SK-MEL-5 (cell line): ENCODE measurements at places on chromosomes 7 and 10. TPM values are rescaled to one million over a fixed set of nuclear protein-coding genes. Genes with fewer than 3 reads are reported as not detected.

GRCh38 chr7:30468791-30469190 is 9.8 kb downstream of the NOD1 start:
- DNase-seq = no peak

GRCh38 chr7:134051020-134051419 is 76.1 kb upstream of the LRGUK start:
- no peak for DNase-seq

DNA sequence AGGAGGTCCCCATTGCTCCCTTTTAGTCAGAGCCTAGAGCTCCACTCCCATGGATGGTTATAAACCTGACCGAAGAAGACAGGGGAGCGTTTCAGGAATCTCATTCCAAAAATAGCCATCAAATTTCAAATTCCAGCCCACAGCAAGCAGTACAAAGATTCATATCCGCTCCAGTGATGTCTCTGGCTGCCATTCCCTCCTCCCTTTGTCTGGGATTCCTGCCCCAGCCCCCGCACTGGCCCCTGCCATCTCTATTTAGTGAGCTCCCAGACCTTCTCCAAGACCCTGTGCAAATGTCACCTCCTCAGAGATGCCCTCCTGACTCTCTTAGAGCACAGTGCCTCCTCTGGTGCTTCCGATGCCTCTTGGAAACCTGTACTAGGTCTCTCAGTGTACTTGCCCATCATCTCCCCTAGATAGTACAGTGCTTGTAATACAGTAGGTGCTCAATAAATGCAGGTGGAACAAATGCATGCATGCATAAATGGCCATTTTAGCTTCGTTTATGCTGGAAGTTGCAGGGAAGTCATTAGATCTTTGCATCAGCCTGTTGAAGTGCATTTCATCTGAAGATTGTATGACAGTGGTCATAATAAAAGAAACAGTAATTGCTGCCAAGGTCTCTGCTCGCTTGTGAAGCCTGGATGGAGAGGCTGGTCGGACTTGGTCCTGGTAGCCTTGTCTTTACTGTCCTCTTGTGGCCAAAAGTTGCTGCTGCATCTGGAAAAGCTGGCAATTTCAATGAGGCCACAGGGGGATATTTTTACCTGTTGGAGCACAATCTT is 32.0 kb upstream of the HABP2 start:
- peak; percentile 77 for DNase-seq

DNA sequence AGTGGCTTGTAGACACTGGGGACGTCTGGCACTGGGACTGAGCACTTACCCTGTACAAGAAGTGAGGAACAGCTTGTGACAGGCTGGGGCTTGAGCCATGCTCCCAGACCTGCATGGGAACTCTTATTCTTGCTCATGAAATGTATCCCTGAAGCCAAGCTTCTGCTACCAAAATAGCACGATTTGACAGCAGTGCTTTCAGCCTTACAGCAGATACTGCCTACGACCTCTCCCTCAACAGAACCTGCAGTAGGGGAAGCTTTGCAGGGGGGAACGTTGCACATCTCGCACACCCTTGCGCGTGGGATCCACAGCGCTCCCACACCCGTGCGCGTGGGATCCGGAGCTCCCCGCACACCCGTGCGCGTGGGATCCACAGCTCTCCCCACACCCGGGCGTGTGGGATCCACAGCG is 88.0 kb downstream of the CREM start:
- DNase-seq = no peak

GRCh38 chr7:20241911-20242261 is 24.7 kb upstream of the MACC1 start:
- no peak for DNase-seq

- no peak for DNase-seq
Measured at GRCh38 chr10:94524146-94524545, 21.4 kb upstream of the HELLS start.

DNA sequence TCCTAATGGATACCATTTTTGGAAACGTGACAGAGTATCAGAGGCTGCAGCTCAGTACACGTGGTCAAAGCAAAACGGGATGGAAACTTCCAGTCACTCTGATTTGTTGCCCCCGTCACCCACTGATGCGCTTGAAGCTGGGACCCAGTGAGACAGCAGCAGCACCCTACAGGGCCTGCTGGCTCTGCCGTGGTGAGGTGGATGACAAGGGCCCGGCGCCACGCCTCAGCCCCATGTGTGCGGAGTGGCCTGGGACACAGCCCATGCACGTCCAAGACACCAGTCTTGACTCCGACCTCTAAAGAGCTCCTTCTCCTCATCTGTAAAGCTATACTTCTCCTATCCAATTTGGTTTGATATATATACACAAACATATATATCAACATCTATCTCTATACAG is 39.0 kb downstream of the CLEC2L start:
- DNase-seq = no peak

GRCh38 chr7:113120647-113121046 is 2.3 kb upstream of the SMIM30 start:
- DNase-seq = no peak

- DNase-seq = no peak
Measured at GRCh38 chr10:7551950-7552716, 114.6 kb downstream of the ITIH5 start.

GRCh38 chr7:110762546-110763225 is 328.2 kb upstream of the LRRN3 start:
- DNase-seq = no peak

- no peak for DNase-seq
Measured at GRCh38 chr7:69631131-69631530, 32.9 kb downstream of the AUTS2 start.

DNA sequence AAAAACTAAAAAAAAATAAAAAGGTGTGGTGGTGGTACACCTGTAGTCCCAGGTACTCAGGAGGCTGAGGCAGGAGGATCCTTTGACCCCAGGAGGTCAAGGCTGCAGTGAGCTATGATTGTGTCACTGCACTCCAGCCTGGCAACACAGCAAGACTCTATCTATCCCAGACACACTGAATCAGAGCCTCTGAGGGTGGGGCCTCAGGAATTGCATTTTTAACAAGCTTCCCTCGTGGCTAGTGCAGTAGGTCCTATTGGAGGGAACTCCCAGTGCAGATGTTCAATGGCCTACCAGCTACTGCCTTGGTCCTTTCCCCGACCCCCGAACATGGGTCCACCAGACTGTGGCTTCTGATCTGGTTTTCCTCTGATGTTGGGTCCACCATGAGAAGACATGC is 14.9 kb downstream of the STRA8 start:
- DNase-seq = no peak

GRCh38 chr7:151896486-151896885 is 19.6 kb upstream of the PRKAG2 start:
- DNase-seq = no peak

- DNase-seq = no peak
Measured at GRCh38 chr7:106367664-106368063, 82.9 kb upstream of the NAMPT start.

DNA sequence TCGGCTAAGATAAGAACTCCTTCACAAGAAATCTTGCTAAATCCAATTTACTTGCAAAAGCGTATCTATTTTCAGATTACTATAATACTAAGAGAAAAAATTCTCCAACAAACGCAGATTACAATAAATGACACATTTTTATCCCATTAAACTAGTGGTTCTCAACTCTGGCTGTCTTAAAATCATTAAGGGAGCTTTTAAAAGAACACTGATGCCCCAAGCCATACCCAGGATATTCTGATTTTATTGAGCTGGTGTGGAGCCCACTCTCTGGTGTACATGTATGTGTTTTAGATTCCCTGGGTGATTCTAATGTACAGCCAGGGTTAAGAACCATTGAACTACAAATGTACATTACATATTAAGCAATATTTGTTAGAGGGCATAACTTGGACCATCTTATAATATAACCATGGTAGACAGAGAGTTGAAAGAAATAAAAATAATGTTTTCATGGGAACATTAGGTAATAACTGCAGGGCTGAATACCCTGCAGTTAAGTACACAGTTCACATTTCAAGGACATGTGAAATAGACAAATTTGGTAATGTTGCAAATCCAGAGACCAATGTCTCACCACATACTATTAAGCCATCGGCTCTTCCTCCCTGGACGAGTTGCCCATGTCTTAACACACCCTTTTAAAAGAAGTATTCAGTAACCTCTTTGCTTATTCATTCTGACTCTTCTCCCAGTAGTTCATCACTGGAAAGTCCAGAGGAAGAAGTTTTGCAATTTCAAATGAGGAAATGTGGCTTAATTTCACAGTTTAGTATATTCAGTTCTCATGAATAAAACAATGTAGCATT is 6.2 kb downstream of the GSAP start:
- DNase-seq = no peak

DNA sequence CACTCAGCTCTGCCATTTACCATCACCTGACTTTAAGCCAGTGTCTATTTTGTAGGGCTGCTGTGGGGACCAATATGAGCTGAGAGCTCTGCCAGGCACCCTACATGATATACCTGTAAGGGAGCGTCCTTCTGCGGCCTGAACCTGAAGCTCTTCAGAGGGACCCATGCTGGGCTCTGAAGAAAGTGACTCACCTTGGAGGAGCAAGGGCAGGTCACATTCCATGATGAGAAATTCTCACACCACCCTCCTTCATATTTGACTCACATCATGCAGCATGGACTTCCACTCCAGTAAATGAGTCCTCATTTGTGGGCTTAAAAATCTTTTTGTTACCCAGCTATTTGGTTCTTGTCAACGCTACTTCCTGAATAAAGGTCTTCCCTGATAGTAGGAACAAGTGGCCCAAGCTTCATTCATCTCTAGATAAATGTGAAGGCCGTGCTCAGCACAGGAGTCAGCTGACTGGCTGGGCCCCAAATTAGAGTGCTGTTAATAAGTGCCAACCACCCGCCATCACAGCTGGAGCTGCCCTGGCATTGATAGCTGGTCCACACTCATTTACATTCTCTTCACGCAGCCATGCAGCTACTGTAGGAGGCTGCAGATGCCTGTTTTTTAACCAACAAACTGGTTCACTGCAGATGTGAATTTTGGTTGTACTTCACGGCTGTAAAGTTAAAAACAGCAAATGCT is 78.4 kb downstream of the RNF216 start:
- DNase-seq = no peak

DNA sequence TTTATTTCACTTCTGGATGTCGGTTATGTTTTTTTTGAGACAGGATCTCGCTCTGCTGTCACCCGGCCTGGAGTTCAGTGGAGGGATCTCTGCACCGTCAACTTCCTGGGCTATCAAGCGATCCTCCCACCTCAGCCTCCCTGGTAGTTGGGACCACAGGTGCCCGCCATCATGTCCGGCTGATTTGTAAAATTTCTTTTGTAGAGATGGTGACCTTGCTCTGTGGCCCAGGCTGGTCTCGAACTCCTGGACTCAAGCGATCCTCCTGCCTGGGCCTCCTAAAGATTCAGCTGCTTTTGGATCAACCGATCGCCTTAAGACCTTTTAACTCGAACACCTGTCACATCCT is 606 bp upstream of the RABGEF1 start:
- DNase-seq = no peak

DNA sequence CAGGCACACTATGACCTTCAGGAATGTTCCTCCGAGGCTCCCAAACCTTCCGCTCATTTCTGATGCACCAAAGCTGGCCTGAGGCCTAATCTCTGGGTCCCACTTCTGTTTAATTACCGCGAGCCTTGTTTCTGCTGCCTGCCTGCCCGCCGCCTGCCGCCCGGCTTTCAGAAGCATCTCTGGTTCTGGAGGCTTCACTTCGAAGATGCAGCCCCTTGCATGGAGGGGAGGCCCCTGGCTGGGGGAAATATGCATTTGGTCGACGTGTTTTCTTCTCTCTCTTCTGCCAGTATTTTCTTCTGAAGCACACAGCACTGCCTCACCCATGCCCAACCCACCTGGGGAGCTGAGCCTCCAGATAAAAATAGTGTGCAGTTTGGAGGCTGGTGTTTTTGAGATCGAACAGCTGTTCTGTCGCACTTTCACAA is 166.9 kb downstream of the PAXIP1 start:
- no peak for DNase-seq

GRCh38 chr10:4216726-4217125 is 431.7 kb upstream of the KLF6 start:
- DNase-seq = no peak

GRCh38 chr10:109727436-109727835 is 195.9 kb downstream of the XPNPEP1 start:
- DNase-seq = no peak

DNA sequence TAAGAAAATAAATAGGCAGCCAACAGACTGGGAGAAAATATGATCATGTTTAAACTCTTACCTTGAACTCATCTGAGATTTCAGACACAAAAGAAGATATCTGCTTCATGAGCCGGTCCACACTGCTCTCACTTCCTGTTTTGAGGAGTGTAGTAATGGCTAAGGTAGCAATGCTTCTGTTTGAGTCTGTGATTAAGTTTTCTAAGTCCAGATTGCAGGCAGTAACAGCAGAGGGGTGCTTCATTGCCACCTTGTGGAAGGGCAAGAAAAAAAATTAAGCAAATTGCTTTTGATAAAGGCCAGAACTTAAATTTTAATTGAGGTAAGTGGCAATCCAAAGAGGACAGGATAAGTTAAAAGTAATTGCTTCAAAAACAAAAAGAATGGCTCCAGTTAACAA is 69.1 kb downstream of the MEST start:
- DNase-seq = peak; percentile 78

DNA sequence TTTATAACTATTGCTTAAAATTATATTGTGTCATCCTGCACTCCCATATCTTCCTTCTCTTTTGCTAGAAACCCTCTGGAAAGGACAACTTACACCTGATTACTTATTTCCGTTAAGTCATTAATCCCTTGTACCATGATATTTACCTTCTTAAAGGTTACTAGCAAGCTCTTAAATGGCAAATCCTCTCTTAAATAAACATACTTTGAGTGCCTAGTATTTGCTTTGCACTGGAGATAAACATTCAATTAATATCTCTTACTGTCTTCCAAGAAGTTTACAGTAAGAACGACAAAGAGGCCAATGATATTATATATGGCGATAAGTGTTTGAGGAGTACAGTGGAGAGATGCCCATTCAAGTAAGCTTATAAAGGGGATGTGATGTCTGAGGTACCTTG is 278.3 kb downstream of the HGF start:
- DNase-seq = no peak

- DNase-seq = peak; percentile 3
Measured at GRCh38 chr10:30387646-30388243, 38.7 kb upstream of the MTPAP start.

The KIF11 gene
- 16.3 and 19.2 TPM in 2 replicates for total RNA-seq

The CLEC2L gene
- total RNA-seq = not detected in 2 replicates

The ADAM22 gene
- 4.6 and 5.2 TPM in 2 replicates for total RNA-seq

The FIGNL1 gene
- 35.3 and 40.1 TPM in 2 replicates for total RNA-seq

The SFRP4 gene
- not detected in 2 replicates for total RNA-seq

The UPK3B gene
- total RNA-seq = not detected in 2 replicates

The SAP25 gene
- 0.21 and 0.48 TPM in 2 replicates for total RNA-seq

The MEST gene
- total RNA-seq = not detected in 2 replicates

The TSC22D4 gene
- total RNA-seq = 64.3 and 67.0 TPM in 2 replicates

The CLCN1 gene
- not detected in 2 replicates for total RNA-seq

The SEC61A2 gene
- 5.6 and 5.7 TPM in 2 replicates for total RNA-seq

The RASA4 gene
- total RNA-seq = 0.61 and 1.2 TPM in 2 replicates

The SMARCD3 gene
- 22.9 and 24.3 TPM in 2 replicates for total RNA-seq

The PDZD8 gene
- 8.5 and 14.1 TPM in 2 replicates for total RNA-seq

The TFEC gene
- total RNA-seq = not detected in 2 replicates

The POLR3A gene
- total RNA-seq = 8.7 and 9.3 TPM in 2 replicates
